ENCODE measurements at places on chromosomes 6 and 20. TPM values are rescaled to one million over a fixed set of nuclear protein-coding genes. Genes with fewer than 3 reads are reported as not detected.

DNA sequence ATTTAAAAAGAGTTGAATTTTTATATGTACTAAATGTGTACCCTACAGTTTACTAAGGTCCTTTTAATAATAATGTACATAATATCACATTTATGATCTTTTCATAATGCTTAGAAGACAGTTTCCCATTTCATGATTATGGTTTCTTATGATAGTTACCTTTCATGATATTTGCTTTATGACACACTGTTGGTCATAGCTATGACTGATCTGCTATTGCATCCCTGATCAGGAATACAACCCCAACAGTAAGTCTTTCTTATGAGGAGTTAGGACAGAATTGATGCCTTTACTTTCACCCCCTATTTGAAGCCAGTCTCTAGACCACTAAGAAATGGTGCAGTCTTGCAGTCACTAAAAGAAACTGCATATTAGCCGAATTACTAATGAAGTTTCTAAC, 31.0 kb downstream of the LCA5 start:
- DNase-seq, result no peak

- DNase-seq, result no peak
Measured at GRCh38 chr6:97915537-97915936, 632.5 kb upstream of the MMS22L start.

The LY6G6F gene
- not detected for polyA plus RNA-seq

GRCh38 chr6:89467437-89467836, 34.5 kb downstream of the ANKRD6 start:
- DNase-seq, result no peak

The HLA-G gene
- polyA plus RNA-seq, result 0.23 TPM

DNA sequence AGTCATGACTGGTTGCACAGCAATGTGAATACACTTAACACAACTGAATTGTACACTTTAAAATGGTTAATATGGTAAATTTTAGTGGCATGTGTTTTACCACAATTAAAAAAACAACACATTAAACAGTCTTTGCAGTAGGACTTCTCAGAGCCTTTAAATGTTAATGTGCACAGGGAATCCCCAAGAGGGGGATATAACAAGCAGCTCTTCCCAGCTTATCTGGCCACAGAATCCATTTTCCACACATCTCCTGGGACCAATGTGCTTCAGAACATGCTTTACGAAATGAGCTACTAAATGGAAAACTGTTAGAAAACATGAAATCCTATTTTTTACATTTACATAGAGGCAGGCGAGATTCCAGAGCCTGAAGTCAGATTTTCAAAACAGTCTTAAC, 44.4 kb downstream of the FYN start:
- DNase-seq, result no peak

DNA sequence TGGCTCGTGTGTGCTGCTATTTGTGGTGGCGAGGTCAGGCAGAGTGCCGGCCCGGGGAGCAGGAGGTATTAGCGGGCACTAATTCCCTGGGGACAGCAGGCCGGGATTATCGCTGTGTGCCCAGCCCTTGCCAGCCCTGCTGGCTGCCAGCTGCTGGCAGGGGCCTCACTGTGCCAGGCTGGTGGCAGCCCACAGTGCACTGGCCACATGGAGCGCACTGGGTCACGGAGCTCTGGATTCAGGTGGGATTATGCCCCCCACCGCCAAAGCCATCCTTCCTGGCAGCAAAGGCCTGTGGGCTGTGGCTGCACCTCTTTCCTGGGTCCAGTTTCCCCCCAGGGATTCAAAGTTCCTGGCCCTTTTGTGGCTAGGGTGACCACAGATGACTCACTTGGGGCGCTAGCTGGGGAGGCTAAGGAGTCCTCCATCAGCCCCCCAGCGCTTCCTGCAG, 59.7 kb downstream of the YTHDF1 start:
- no peak for DNase-seq

The CLPSL2 gene
- not detected for polyA plus RNA-seq

The TREML1 gene
- polyA plus RNA-seq, result 0.16 TPM

- DNase-seq, result no peak
Measured at GRCh38 chr20:9028419-9028818, 40.5 kb upstream of the PLCB4 start.

- DNase-seq, result no peak
Measured at GRCh38 chr6:155779456-155779855, 323.8 kb upstream of the NOX3 start.

DNA sequence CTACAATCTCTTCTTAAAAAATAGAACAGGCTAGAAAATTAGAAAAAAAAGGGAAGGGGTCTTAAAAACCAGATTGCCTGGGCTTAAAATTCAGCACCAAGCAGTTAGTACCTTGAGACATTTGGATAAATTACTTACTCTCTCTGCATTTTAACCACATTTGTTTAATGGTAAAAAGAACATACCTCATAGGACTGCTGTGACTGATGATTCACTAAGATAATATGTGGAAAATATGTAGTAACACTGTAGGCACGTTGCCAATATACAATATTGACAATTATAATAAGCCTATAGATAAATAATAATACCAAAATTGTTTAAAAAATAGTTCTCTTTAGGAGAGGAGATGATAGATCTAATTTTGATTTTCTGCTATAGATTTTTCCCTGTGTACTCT, 750.4 kb downstream of the TENT5A start:
- no peak for DNase-seq

- DNase-seq, result no peak
Measured at GRCh38 chr20:53216478-53216855, 244.3 kb downstream of the TSHZ2 start.

- DNase-seq, result no peak
Measured at GRCh38 chr6:157401734-157402338, 20.8 kb downstream of the ZDHHC14 start.

GRCh38 chr6:11113038-11113437, 1.5 kb upstream of the ERVFRD-1 start:
- DNase-seq, result no peak

DNA sequence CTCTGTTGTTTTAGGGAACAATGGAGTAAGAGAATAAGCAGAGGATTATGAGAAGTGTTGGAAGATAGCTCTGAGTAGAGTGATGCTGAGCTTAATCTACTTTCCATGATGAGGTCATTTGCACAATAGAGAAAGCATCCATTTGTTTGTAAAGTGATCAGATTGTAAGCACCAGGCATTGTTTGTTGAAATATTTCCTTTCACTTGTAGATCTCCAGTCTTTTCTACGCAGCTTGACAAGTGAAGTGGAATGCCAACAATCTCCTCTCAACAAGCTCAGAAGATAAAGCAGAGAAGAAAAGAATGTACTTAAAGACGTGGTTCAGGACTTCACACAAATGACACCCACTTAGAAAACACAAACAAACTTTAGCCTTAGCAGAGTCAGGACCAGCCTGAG, 80.1 kb upstream of the MARCKS start:
- no peak for DNase-seq

The SLC17A1 gene
- polyA plus RNA-seq, result not detected

The SUMO4 gene
- 0.11 TPM for polyA plus RNA-seq

GRCh38 chr20:17693444-17694001, 6.2 kb upstream of the BANF2 start:
- no peak for DNase-seq
